NCI-H460 (cell line): ENCODE measurements at places on chromosomes 7 and 10.

GRCh38 chr10:132592790-132593383 is 55.3 kb downstream of the INPP5A start:
- no peak for DNase-seq

DNA sequence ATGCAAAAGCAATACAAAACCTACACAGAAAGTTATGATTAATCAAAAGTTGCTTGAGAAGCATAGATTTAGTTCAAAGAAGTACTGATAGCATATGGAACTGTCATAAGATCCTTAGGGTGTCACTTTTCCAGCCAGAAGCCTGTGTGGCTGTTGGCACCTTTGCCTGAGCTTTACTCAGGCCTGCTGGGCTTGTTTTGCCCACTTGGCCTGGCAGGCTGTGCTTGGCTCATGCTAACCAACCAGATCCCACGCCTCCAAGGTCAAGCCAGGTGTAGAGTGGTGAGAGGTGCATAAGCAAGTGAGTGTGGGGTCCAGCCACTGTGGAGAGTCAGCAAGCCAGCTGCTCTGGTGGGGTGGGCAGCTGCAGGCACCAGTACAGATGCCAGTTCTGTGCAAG is 12.0 kb upstream of the LIPA start:
- no peak for DNase-seq

DNA sequence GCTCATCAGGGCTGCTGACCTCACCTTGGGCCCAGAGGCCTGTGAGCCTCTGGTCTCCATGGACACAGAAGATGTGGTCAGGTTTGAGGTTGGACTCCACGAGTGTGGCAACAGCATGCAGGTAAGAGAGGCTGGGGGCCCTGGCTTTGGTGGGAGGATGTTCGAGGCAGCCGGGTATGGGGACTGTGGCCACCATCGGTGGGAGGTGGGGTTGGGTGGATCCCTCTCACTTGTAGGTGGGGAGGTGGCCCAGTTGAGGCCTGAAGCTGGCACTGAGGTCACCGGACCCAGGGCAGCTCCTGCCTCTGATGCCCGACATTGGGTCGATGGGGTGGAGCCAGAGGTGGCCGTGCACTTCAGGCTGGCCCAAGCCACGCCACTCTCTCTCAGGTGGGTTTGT is 406 bp downstream of the ZP3 start:
- DNase-seq, result no peak

DNA sequence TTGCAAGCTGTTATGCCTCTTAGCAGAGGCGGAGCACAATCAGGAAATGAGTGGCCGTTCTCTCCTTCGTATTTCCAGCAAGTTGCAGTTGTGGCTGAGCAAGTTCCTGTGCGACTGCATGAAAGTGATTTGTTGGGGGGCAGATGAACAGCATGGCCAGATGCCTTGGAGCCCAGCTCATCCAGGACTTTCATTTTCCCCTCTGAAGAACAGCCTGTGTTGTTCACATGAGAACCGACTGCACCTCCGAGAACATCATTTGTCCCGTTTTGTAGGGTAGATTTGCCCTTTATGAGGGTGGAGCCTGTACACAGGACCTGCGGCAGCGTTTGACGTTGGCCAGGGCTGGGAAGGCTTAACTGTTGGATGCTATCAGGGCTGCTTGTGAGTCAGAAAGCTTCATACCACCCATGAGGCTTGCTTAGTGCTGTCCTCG is 4.4 kb downstream of the BAG3 start:
- DNase-seq, result peak; percentile 70

DNA sequence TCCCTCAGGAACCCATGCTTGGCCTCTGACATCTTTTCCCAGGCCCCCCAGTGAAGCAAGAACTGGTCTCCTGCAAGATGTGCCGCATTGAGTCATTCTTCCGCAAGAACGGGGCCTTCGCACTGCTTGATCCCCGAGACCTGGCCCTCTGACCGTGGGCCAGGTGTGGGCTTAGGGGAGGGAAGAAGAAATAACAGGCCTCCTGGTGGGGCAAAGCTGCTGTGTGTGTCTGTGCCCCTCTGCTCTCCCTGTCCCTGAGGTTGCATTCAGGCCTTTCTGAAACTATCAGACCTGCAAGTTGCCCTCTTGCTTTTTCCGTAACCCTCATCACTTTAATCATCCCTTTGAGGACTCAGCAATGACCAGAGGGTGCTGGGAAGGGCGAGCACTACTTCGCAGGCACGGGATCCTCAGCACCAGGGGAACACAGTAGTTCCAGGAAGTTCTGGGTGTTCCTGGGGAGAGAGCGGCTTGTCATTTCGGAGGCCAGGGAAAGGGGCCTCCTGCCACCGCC is 6.0 kb downstream of the ATP6V1F start:
- DNase-seq, result no peak

DNA sequence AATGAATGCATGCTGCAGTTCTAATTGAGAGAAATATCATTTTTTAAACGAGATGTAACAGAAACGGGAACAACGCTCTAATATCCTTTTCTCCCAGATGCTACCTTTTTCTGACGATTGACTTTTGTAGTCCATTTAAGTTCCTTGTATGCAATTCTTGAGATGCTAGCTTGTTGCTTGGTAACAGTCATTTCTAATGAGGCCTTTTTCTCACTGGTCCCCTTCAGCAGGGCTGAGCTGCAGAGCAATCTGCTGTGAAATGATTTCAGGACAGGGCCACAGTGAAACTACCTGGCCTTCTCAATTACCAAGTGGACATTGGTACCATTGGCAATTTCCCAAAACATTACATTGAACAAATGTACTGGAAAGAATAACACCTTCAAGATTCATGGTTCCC is 26.2 kb upstream of the FOXK1 start:
- DNase-seq, result no peak

DNA sequence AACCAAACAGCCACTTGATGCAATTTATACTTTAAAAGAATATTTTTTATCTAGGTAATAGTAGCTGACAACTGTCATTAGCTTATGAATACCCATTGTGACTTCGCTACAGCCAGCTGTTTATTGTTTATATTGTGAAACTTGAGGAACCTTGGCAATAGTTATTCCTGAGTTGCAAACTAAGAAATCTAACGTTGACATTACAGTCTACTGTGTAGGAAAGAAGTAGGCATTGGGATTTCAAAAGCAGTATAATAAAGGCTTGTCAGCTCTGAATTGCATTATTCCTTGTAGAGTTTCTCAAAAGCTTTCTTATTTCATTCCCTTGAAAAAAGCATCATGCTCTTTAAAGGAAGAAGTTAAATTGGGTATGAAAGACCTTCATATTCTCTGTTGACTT is 42.7 kb upstream of the OIT3 start:
- no peak for DNase-seq

- DNase-seq, result no peak
These were observed 30.7 kb upstream of the ASAH2 start for GRCh38 chr10:50281967-50282522.

GRCh38 chr10:89329151-89329550 is 1.4 kb downstream of the IFIT3 start:
- DNase-seq, result no peak

- no peak for DNase-seq
These were observed 30.9 kb downstream of the CAMK2B start for GRCh38 chr7:44294325-44295069.

- DNase-seq, result no peak
These were observed 303.4 kb downstream of the GFRA1 start for GRCh38 chr10:115969591-115969990.

GRCh38 chr10:54026340-54026739 is 774.7 kb downstream of the PCDH15 start:
- DNase-seq, result no peak

DNA sequence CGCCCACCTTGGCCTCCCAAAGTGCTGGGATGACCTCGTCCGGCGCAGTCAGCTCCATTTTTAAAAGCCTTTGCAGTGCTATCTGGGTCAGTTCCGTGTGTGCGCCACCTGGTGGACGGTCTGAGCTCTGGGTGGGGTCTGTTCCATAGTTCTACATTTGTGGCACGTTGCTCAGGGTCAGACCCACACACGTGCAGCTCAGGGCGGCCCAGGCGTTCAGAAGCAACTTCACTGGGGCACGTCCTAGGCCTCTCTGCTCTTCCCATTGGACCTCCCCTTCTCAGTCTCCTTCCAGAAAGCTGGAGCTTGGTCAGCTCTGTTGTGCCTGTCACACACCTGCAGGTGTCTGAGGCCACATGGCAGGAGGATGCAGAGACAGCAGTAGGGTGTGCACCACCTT is 137.9 kb downstream of the DNAJB6 start:
- DNase-seq, result peak; percentile 4

DNA sequence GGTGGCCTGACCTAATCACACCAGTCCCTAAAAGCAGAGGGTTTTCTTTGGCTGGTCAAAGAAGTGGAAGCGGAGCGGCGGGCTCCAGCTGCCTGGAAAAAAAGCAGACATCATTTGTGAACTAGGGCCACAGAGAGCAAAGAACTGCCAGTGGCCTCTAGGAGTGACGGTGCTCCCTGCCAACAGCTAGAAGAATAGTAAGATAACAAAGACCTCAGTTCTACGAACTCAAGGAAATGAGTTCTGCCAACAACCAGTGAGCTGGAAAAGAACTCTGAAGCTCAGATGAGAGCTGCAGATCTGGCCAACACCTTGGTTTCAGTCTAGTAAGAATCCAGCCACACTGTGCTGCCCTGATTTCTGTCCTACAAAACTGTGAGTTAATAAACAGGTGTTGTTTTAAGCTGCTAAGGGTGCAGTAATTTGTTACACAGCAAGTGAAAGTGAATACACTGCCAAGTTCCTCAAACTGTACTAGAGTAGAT is 178.0 kb downstream of the SRPK2 start:
- DNase-seq, result no peak

GRCh38 chr10:73946253-73947145 is 35.6 kb downstream of the PLAU start:
- no peak for DNase-seq
